ENCODE measurements at places on chromosomes 6 and 20. TPM values are rescaled to one million over a fixed set of nuclear protein-coding genes. Genes with fewer than 3 reads are reported as not detected.

Gene CST2
- total RNA-seq = not detected

GRCh38 chr6:29965873-29966601, 23.7 kb downstream of the HLA-A start:
- H3K27ac ChIP-seq = peak overlapping the region; percentile 93
- H3K4me1 ChIP-seq = peaks cover 54% of the 10 kb centered on the region

- H3K4me3 ChIP-seq = no peak overlapping the region
- no peaks in the 10 kb centered on the region for H3K36me3 ChIP-seq
- H3K27ac ChIP-seq = no peak overlapping the region
Observed at GRCh38 chr20:59161721-59162120, 1.9 kb upstream of the ZNF831 start.

DNA sequence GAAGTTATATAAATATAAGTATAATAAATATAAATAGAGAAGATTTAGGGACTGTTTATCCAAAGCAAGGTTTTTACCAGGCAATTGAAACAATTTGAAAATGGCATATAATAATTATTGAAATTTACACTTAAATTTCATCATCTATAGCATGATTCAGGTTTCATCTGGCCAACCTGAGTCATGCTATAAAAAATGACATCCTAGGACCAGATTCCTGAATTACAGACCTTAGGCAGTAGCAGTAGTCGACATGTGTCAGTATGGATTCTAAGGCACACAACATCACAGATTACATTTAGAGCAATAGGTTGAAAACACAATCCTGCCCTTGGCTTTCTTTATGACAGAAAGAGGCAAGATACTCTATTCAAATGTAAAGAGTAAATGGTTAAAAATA, 592.3 kb downstream of the PHF3 start:
- no peak overlapping the region for H3K4me3 ChIP-seq
- no peak overlapping the region for H3K27ac ChIP-seq
- no peaks in the 10 kb centered on the region for H3K27me3 ChIP-seq
- no peak for DNase-seq
- no peaks in the 10 kb centered on the region for H3K4me1 ChIP-seq

GRCh38 chr20:58603721-58604120, 47.4 kb upstream of the STX16 start:
- H3K27ac ChIP-seq = no peak overlapping the region
- H3K36me3 ChIP-seq = no peaks in the 10 kb centered on the region
- DNase-seq = no peak
- H3K4me1 ChIP-seq = no peaks in the 10 kb centered on the region
- H3K4me3 ChIP-seq = no peak overlapping the region
- peaks cover 37% of the 10 kb centered on the region for H3K27me3 ChIP-seq

Measured in left ventricle myocardium inferior (tissue), 1 donor.